ENCODE measurements at places on chromosomes 4 and X. TPM values are rescaled to one million over a fixed set of nuclear protein-coding genes. Genes with fewer than 3 reads are reported as not detected.

The XPNPEP2 gene
- total RNA-seq: 9.6 TPM

The PRKX gene
- total RNA-seq: 23.1 TPM

The EVC2 gene
- 4.0 TPM for total RNA-seq

The CFP gene
- 11.8 TPM for total RNA-seq

The ASMT gene
- total RNA-seq: not detected

The CORIN gene
- 0.61 TPM for total RNA-seq

The CCNG2 gene
- total RNA-seq: 28.6 TPM

The GRK4 gene
- 6.0 TPM for total RNA-seq

The SAT1 gene
- total RNA-seq: 859 TPM

The GLOD5 gene
- total RNA-seq: not detected

The CTSO gene
- 14.2 TPM for total RNA-seq
